Left lobe of liver (tissue), 2 donors: ENCODE measurements at places on chromosomes 12 and 14.

DNA sequence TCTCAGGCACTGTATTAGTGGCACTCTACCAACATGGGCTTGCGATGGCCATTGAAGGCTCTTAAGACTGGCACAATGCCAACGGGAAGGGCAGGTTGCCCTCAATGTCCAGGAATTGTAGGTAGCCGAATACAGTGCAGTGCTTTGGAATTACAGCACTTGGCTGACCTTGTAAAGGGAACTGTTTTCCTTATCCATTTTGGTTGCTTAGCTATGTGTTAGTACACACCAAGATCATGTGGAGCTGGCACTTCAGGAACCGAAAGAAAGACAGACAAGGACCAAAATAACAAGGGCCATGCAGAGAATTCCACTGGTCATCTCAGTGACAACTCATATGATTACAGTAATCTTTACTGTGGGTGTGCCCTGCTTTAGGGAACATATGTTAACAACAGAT lies 72.7 kb downstream of the DYRK2 start:
- DNase-seq, result no peak

DNA sequence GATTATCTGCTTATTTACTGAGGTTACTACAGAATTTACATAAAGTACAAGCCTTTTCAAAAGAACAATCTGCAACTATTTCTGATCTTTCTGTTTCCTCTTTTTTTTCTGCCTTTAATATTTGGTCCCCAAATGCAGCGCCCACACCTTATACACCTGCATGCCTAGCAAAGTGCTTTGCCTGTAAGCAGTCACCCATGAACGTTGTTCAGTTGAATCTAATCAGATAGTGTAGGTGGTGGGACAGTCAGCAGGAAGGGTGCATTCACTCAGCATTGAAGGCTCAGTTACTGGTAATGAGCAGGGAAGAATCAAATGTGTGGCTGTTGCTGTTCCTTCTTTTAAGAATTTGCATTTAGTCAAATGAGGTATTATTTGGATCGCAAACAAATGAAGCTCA lies 108.4 kb downstream of the GPR135 start:
- DNase-seq, result no peak

- no peak for DNase-seq
These were observed 79.6 kb downstream of the SLC16A7 start for GRCh38 chr12:59675461-59675860.

DNA sequence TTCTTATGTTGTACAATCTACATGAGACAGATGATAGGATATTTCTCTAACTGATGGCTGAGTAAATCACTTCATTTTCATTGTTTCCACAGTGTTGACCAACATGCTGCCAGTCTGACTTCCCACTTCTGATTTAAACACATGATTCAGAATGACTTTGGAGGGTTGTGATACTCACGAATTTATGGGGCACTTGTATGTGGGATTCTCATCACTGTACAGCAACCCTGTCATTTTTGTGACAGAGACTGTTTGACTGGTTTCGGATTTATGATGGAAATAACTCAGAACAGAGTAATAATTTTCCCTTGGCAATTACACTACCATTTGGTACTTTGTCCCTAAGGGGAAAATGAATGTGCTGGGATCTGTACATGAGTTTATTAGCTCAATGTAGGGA lies 333.8 kb downstream of the TRHDE start:
- no peak for DNase-seq

GRCh38 chr14:39267608-39268005 lies 33.9 kb downstream of the MIA2 start:
- DNase-seq, result no peak

DNA sequence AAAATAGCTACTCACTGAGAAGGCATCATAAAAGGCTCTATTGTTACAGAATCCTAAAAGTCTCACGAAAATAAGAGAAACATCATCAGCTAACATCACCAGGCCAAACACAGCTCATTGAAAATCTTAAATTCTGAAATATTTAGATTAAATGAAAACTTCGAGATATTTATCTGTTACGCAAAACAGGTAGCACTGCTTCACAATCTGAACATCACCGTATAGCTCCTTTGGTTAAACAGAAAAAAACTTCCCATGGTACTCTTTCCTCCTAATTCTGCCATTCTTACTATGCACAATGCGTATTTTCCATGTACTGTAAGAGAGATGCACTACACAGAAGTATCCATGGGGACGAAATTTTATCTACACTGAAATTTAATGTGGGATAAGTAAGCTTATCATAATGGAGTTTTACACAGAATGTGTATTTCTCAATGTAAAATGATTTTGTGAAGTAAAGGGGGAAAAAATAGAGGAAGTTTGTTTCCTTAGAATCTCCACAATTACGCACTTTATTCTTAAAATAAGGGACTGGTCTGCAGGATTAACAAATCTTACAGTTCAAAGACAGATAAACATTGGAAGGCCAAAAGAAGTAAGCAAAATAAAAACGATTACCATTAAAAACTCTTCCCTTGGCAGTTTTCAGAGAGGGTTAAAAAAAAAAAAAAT lies 1.9 kb downstream of the SGPP1 start:
- no peak for DNase-seq

GRCh38 chr12:124492879-124493808 lies 74.3 kb downstream of the NCOR2 start:
- DNase-seq, result peak; percentile 88

DNA sequence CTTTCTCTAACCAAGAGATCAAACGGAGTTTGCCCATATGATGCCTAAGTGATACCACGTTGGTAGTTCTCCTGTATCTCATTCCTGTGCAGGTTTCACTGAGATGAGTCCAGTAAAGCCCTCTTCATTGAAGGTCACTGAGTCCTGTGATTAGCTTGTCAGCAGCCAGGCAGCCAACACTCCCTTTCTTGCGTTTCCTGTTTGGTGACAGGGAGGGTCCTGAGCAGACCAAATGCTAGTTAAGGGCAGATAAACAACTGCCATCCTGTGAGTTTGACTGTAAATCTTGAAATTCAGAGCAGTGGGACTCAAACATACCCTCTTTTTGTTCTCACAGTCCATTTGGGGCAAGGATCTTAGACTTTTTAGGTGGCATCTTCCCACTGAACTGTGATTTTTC lies 39.4 kb downstream of the ZNF641 start:
- DNase-seq, result no peak

DNA sequence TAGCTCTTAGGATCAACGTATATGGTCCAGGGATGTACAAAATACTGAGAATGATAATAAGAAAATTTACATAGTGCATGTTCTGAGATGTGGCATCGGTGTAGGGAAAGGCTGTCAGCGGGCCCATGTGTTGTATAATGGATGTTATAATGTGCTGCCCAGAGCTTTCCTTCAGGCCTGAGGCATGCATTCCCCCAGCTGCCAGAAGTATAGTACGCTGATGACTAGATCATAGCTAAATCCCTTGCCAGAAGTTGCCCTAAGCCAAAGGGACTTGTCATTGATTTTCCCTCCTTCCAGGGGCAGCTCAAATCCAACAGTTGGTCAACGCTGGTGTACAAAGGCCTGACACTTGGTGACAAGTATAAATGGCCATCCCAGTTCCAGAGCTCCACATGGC lies 6.5 kb upstream of the OR11G2 start:
- no peak for DNase-seq

- no peak for DNase-seq
These were observed 72.0 kb upstream of the FKBP4 start for GRCh38 chr12:2722806-2723205.

DNA sequence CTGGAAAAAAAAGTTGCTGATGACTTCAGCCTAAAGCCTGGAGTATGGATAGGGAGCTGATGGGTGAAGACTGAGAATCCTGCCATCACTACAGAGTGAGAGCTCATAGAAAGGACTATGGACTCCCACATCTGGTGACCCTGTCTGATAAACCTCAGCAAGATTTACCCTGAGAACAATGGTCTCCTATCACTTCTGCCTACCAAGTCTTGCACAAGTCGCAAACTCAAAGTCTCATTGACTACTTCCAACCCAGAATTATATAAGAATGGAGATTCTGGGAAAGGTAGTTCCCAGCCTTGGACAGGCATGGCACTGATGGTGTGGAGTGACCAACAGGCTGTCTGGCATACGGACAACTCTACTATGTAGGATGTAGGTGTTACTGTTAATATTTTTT lies 9.7 kb upstream of the MDM1 start:
- no peak for DNase-seq

DNA sequence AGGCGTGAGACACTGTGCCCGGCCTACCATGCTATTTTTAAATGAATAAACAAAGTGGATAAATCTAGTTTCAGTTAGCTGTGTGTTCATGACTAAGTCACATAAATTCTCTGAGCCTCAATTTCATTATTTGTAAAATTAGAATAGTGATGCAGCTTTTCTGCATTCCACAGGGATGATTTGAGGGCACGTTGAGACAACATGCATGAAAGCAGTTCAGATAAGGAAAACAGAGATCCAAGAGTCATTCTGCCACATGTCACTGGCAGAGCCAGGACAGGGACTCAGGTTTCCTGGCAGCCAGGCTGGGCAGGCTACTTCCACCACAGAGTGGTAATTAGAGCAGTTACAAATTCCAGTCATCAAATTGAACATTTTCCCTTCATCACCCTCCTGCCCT lies 2.9 kb upstream of the PPP4R4 start:
- no peak for DNase-seq
